Stimulated activated CD8-positive, alpha-beta memory T cell treated with anti-CD3 and anti-CD28 coated beads, Interleukin-7, amount 100 ng/mL, for 24 hours (primary cell): ENCODE measurements at places on chromosomes 11 and 22.

- no peak for DNase-seq
Observed at GRCh38 chr11:61380884-61381283, 11.5 kb upstream of the TMEM216 start.

DNA sequence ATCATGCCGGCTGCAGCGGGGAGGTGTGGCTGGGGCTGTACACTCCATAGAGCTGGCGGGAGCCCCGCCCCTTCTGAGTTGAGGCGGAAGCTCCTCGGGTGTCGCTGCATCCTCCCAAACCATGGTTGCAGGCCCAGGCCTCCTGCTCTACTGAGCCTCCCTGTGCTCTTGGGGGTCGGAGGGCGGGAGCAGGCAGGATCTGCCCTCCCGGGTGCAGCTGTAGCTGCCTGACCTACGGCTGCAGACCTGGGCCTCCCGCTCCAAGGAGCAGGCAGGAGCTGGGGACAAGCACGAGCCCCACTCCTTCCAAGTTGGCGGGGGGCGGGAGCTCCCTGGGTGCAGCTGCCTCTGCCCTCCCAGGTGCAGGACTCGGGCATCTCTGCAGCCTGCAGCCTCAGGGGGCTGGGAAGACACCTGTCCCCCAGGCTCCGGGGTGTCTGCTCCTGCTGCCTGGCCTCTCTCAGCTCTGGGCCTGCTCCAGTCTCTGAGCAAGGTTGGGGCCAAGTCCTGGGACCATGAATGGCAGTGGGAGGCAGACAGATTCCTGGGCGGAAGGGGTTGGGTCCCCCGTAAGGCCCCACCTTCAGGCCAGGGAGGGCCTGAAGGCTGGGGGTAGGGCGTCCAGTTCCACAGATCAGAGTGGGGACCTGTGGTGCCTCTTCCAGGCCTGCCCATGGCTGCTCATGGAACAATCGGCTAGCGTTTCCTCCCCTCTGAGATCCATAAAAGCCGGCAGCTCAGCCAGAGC is 46.4 kb upstream of the SC5D start:
- DNase-seq: no peak

DNA sequence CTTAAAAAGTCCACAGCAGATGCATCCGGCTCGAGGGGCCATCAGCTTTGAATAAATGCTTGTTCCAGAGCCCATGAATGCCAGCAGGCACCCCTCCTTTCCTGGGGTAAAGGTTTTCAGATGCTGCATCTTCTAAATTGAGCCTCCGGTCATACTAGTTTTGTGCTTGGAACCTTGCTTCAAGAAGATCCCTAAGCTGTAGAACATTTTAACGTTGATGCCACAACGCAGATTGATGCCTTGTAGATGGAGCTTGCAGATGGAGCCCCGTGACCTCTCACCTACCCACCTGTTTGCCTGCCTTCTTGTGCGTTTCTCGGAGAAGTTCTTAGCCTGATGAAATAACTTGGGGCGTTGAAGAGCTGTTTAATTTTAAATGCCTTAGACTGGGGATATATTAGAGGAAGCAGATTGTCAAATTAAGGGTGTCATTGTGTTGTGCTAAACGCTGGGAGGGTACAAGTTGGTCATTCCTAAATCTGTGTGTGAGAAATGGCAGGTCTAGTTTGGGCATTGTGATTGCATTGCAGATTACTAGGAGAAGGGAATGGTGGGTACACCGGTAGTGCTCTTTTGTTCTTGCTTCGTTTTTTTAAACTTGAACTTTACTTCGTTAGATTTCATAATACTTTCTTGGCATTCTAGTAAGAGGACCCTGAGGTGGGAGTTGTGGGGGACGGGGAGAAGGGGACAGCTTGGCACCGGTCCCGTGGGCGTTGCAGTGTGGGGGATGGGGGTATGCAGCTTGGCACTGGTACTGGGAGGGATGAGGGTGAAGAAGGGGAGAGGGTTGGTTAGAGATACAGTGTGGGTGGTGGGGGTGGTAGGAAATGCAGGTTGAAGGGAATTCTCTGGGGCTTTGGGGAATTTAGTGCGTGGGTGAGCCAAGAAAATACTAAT is 1.9 kb downstream of the NEAT1 start:
- DNase-seq: peak; percentile 49

- DNase-seq: no peak
Observed at GRCh38 chr11:134509381-134510232, 97.6 kb upstream of the B3GAT1 start.

GRCh38 chr22:36386351-36386899 is 1.3 kb downstream of the MYH9 start:
- DNase-seq: no peak

GRCh38 chr11:102729849-102730815 is 5.4 kb upstream of the MMP8 start:
- no peak for DNase-seq

GRCh38 chr11:62708793-62709192 is 1.3 kb downstream of the GNG3 start:
- peak; percentile 14 for DNase-seq

- DNase-seq: no peak
Observed at GRCh38 chr22:44870021-44870420, 117.6 kb downstream of the ARHGAP8 start.

DNA sequence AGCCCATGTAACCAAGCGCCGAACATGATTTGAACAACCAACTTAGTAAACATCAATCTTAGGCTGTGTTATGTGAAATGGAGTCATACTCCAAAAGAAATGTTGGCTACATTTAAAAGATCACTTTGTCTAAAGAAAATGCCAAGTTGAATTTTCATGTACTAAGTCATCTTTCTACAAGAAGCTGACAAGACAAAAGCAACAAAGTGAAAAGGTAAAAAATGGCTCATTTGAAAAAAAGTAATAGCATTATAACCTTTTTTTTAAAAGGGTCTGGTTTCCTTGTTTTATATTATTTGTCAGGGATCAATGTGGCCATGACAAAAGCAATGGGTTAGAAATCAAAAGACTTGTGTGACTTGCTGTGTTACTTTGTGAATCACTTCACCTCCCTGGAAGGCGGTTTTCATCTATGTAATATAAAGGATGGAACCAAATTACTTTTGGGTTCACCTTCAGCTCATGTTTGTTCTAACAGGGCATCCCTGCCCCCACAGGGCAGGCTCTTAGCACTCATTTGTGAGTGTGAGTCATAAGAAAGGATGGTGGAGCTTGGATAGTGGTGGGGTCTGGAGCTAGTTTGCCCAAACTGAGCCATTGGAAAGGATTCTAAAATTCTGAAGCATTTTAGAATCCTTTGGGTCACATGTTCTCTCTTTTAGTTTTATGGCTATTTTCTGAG is 131.9 kb upstream of the MTMR2 start:
- DNase-seq: no peak

GRCh38 chr22:35307372-35307771 is 7.7 kb downstream of the TOM1 start:
- no peak for DNase-seq

DNA sequence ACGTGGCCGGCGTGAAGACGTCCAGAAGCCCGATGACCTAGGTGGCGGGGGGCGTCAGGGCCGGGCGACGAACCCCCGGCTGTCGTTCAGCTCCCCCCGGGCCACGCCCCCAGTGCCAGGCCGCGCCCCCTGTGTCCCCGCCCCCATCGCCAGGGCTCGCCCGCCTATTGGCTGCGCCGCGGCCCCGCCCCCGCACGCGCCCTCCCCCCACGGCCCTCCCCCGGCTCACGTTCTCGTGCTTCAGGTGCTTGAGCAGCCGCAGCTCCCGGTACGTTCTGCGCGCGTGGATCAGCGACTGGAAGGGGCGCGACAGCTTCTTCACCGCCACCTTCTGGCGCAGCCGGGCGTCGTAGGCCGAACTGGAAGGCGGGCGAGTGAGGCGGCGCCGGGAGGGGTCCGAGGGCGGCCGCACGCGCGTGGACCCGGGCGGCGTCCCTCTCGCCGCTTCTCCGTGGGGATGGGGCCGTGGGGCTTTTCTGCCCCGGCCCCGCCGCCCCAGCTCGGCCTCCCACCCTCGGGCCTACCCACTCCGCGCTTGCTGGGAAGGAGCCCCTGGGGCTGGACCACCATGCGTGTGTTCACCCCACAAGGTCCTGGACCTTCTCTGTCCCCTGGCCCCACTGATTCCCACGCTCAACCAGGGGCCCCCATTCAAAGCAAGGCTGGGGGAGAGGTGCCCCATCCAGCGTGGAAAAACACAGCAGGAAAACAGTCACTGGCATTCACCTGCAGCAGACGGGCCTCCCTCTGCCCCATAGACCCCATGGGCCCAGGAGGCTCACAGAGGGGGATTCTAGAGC is 2.4 kb downstream of the MAPK11 start:
- DNase-seq: no peak

DNA sequence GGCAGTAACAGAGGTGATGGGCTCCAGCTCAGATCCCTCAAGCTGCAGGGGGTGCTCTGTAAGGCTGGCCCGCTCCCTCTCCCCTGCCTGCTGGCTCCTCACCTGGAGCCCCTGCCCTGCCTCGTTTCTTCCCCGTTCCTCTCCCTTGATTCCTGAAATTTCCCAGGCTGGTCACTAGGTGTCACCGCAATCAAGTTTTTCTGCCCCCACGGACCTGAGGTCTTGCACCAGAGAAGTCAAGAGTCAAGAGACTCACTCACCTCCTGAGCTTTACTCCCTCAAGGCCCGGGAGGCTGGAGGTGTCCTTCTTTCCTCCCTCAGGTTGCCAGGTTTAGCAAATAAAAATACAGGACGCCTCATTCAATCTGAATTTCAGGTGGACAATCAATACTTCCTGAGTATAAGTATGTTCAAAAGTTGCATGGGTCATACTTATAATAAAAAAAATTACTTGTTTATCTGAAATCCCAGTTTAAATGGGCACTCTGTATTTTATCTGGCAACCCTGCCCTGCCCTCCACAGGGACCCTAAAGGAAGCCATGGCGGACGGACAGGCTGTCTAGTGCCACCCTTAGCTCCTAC is 69.2 kb downstream of the SCUBE1 start:
- DNase-seq: no peak

DNA sequence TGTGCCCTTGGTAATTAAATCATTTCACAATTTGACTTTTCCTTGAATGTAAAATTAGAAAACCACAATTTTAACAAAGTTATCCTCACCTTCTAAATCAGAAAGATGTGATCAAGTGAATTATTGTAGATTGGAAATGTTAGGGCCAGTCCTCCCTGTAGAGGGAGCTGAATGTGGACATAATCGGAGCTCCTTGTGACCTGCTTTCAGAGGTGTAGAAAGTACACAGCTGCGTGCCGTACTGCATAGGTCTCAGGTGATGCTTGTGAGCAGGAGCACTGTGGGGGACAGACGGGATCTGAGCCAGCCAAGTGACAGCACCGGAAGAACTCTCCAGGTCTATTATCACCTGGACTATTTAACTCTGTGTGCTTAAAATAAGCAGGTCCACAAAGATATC is 338.0 kb downstream of the AASDHPPT start:
- no peak for DNase-seq

DNA sequence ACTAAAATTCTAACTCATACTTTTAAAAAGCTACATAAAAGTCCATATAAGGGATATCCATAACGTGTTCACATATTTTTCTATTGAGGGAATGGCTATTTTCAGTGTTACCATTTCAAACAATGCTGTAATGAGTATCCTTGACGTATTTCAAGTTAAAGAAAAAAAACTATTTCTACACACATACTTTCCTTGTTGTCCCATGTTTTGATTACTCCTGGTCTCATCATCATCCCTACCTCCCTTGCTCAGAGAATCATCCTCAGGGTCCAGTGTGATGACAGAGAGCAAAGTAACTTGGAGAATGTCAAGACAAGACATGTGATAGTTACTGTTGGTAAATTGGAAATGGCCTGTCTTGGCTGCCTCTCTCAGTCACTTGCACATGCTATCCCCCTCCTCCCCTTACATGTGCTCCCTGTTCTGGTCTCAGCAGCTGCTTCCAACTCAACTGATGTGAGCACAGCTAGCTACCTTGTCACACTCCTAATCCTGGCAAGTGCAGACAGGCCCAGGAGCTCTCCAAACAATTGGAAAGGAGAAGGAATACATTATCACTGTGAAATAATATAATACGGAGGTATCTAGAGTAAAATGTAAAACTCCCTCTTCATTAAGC is 21.8 kb downstream of the NUMA1 start:
- DNase-seq: no peak

- DNase-seq: no peak
Observed at GRCh38 chr22:32846780-32847491, 45.4 kb downstream of the TIMP3 start.

DNA sequence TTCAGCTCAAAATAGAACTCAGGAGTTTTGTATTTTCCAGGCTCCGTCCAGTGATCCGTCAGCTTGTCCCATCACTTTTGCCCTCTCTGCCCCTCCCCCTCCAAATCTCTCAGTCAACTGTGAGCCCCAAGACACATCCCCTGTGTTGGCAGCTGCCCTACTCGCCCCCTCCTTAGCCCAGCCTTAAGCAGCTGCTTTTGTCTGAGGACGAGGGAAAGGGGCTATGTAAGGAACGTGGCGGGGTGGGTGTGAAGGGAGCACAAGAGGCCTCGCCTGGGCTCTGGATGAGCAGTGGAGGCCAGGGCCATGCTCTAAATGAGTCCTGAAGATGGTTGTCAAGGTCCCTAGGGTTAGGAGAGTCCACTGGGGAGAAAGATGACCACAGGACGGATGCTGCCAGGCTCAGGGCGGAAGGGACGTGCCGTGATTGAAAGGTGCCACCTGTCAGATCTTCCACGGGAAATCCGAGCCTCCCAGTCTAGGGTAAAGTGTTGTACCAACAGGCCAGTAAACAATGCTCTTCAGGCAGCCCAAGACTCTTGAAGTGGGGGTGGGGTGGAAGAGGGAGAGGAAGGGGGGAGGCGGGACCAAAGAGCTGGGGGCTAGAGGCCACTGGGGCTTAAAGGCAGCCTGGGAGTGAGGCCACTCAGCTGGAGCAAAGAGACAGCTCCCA is at the start of gene SMTNL1:
Gene SMTNL1, plus strand, starts transcription at position 649 of the 673 bp plus-strand sequence. CDS start 5,048 bp downstream, outside the sequence.
- no peak for DNase-seq

DNA sequence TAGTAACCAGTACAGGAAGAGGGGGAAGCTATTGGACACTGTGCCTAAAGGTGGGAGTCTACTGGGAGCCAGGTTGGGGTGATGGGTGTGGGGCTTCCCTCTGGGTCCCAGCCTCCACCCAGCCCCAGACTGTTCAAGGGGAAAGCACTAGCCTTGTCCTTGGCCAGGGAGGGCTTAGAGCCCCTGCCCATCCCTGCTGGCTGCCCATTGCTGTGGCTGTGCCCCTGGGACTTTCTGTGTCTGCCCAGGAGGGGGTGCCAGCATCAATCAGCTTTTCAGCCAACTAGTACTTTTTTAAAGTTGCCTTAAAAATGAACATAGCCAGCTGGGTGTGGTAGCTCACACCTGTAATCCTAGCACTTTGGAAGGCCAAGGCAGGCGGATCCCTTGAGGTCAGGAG is 19.9 kb downstream of the INCENP start:
- DNase-seq: no peak

DNA sequence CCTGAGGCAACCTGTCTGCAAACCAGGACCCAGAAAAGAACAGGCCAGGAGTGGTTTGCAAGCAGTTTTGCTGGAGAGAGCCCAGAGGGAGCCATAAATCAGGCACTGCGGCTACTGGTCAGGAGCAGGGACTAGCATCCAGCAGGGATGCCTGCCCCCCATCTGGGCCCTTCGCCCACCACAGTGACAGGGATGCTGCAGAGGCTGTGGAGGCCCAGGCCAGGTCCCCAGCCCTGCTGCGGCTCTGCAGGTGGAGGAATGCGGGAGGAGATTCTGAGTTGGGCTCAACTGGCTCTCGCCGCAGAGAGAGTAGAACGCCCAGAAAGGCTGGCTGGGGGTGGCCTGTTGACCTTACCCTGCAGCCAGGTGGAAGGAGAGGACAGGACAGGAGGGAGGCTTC is 16.4 kb upstream of the NEFH start:
- DNase-seq: no peak

GRCh38 chr11:19878520-19878919 is 165.9 kb downstream of the NAV2 start:
- DNase-seq: no peak

GRCh38 chr11:130623670-130624668 is 175.5 kb downstream of the ADAMTS15 start:
- DNase-seq: no peak
